ENCODE measurements at places on chromosomes 12 and 14. TPM values are rescaled to one million over a fixed set of nuclear protein-coding genes. Genes with fewer than 3 reads are reported as not detected.

TMEM229B gene
- 0.69 TPM for total RNA-seq

PHLDA1 gene
- total RNA-seq, result 51.1 TPM

RD3L gene
- not detected for total RNA-seq

SLCO1B1 gene
- 0.37 TPM for total RNA-seq

OR6C3 gene
- total RNA-seq, result not detected

IFNG-AS1 gene
- not detected for total RNA-seq

- DNase-seq, result no peak
Measured at GRCh38 chr12:54286042-54287030, 5.8 kb downstream of the HNRNPA1 start.

GRCh38 chr12:98058838-98059237, 456.6 kb upstream of the TMPO start:
- DNase-seq, result no peak

DNA sequence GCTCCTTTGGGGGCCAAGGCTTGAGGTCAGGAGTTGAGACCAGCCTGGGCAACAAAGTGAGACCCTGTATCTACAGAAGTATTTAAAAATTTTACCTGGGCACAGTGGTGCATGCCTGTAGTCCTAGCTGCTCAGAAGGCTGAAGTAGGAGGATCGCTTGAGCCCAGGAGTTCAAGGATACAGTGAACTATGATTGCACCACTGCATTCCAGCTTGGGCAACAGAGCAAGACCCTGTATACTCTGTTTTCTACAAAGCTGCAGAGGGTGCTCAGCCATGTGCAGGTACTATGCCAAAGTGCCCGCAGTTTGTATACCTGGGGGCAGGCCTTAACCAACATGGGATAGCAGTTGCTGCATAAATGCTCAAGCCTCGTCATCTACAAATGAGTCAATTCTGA, 26.8 kb upstream of the CDKL1 start:
- DNase-seq, result no peak

DNA sequence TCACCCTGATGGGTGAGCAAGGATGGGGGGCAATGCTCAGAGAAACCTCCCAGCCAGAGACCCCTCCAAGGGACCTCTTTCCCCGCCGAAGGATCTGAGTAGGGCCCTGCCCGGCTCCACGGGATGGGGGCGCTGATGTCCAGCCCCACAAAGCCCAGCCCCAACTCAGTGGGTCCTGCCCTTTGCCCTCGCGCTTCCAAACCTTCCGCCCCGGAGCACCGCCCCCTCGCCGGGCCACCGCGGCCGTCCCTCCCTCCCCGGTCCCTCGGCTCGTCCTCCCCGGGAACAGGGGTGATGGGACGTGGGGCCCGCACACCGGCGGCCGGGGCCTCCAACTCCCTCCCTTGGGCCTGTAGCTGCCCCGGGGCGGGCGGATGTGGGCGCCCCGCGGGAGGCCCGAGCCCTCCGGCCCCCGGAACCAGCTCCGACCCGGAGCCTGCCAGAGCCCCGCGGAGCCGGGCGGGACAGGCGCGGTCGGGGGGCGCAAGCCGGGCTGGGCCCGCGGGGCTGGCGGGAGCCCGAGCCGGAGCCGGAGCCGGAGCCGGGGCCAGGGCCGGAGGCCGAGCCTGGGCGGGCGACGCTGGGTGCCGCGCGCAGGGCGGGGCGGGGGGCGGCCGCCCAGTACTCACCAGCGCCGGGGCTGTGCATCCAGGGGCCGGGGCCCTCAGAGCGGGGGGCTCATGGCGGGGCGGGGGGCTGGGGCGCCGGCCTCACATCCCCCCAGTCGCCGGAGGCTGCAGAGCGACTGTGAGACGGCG, 386 bp downstream of the HDAC7 start:
- DNase-seq, result peak; percentile 77

- no peak for DNase-seq
Measured at GRCh38 chr14:92473969-92474535, 39.5 kb upstream of the RIN3 start.

DNA sequence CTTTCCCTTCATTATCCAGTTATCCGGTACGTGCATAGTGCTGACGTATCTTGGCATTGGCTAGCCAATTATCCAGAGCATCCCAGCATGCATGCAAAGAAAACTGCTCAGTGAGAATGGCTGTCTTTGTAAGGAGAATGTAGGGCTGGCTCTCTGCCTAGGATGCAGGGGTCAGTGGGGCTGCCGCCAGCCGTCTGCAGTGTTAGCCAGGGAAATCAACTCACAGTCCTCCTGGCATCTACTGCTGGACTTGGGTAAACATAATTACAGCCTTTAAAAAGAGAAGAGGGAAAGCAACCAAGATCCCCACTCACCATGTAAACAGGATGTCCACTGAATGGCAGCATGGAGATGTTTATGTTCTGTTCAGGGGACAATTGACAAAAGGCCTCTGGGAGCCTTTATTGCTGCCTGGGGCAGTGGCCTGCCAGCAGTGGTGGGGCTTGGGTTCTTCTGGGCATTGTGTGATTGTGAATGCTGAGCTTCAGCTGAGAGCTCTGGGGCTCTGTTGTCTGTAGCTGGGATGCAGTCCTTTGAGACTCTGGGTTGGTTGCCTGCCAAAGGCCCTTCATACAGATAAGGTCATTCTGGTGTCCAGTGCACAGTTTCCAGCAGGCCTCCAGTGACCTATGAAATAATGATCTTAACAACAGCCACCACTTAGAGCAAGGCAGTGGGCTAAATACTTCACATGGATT, 121.8 kb downstream of the TBC1D30 start:
- no peak for DNase-seq

DNA sequence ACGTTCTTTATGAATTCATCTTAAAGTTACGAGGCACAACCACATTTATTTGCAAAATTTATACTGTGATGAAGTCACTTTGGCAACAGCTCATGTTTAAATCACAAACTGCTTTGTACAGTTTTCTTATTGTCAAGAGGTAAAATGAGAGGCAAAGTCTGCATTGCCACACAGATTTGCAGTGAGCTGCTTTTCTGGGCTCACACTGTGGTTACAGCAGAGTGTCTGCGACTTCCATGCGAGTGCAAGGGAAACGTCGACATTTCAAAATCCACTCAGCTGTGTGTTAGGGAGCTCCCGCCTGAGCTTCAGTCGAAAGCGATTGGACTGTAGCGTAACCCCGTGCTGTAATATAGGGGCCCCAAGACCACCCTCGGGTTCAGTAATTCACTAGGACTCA, 13.0 kb downstream of the MTA1 start:
- no peak for DNase-seq

DNA sequence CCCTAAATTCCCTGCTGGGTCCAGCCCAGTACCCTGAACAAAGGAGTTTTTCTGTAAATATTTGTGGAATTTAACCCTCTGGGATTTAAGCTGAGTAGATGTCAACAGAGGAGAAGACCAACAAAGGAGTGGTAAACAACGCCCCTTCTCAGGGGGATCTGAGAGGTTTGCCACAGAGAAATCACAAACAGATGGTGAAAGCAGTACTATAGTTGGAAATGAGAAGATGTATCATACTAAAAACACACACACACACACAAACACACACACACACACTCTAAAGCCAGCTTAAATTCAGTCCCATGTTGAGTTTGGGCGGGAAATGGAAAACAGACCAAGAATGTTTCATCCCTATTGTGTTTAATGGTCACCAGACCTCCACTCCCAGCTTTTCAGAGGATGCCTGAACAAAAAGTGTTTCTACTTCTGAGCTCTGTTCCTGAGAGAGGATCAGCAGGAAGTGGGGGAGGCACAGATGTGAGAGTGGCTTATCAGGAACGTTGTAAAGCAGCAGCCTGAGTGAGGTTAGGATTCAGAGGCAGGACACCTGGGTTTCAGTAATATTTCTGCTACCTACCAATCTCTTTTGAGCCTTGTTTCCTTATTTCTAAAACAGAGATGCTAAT, 3.2 kb downstream of the BIN2 start:
- no peak for DNase-seq

- no peak for DNase-seq
Measured at GRCh38 chr12:6302621-6303020, 7.9 kb upstream of the PLEKHG6 start.

- no peak for DNase-seq
Measured at GRCh38 chr12:122947352-122947792, 18.9 kb downstream of the ABCB9 start.

GRCh38 chr12:120855823-120856588, 48.2 kb downstream of the SPPL3 start:
- no peak for DNase-seq

GRCh38 chr14:97276573-97276972, 479.4 kb downstream of the VRK1 start:
- no peak for DNase-seq

Data from WTC11 (cell line).